ENCODE measurements at places on chromosomes 12 and 14.
A peak's percentile ranks its signal among the peaks of the same experiment; 100 is the strongest.

- no peak for DNase-seq
Measured at GRCh38 chr12:25591144-25591543, 38.1 kb upstream of the LMNTD1 start.

- DNase-seq = no peak
Measured at GRCh38 chr14:68637106-68638021, 155.5 kb downstream of the ZFP36L1 start.

- no peak for DNase-seq
Measured at GRCh38 chr12:14751986-14752385, 51.3 kb downstream of the WBP11 start.

DNA sequence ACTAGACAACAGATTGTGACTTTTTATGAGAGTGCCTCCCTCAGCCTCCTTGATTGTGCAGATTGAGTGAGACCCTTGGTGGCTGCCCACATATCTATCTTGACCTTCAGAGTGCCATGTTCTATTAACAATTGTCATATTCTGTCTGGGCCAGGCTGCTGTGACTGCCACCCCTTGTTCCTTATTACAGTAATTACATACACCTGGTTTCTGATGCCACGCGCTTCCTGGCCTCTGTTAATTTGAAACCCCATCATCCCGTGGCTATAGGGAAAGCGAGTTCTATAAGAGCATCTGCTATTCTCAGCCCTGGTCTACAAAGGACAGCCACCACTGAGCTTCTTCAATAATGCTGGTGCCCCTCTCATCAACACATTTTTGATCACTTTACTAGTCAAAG, 228.7 kb downstream of the PCNX1 start:
- no peak for DNase-seq

DNA sequence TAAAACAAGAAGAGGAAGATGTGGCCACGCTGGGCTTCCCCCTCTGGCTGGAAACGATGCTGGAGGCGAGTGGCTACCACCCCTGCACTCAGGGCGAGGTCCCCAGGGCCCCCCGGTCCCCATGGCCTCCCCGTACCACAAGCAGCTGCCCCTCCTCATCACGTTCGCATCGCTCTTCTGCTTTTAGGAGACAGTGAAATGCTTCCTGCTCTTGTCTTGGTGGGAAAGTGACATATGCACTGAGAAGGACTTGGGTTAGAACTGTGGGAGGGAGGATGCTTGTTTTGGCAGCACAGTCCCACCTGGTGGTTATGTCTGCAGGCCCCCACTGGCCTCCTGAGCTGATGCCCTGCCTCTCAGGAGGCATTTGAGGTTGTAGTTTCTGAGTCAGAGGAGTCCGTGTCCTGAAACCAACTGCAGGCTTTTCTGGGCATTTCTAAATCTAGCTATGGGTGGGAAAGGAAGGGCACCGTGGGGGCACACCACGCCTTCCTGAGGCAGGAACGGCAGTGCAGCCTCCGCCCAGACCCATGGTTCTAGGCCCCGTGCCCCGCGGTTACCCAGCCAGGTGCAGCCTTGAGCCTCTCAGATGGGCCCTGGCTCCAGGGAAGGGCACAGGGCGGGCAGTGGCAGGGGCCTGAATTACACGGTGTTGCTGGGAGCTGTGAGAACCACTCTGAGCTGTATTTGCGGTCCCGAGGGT, 139.3 kb downstream of the ADGRD1 start:
- no peak for DNase-seq

GRCh38 chr12:19214020-19214419, 84.5 kb downstream of the PLEKHA5 start:
- DNase-seq = no peak

GRCh38 chr12:117027251-117028086, 71.7 kb downstream of the TESC start:
- DNase-seq = no peak

DNA sequence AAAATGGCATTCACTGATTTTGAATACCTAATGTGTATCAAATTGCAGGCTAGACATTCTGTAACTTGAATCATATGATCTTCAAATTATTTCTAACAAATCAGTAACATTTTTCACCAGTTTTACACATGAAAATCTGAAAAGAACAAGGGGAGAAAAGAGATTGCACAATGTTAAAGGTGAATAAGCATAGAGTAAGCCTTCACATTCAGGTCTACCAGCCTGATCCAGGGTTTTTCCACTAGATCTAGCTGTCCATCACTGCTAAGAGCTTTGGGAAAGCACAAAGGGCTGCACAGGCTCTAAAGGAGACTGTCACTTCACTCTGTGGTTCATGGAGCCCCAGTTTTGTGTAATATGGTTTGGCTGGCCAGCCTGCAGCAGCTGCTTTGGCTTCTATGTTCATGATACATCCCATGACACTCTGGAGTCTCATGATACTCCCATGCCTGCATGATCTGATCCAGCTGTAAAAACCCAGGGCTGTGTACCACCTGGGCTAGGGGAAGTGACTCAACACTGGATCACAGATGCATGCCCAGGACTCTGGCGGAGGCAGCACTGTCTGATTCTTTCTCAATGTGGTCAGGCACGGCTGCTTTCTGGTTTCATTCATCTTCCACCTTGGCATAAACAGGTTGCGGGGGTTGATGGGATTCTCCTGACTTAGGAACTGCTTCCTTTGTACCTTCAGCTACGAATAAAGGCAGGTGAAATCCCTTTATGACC, 859.7 kb downstream of the GALC start:
- no peak for DNase-seq

DNA sequence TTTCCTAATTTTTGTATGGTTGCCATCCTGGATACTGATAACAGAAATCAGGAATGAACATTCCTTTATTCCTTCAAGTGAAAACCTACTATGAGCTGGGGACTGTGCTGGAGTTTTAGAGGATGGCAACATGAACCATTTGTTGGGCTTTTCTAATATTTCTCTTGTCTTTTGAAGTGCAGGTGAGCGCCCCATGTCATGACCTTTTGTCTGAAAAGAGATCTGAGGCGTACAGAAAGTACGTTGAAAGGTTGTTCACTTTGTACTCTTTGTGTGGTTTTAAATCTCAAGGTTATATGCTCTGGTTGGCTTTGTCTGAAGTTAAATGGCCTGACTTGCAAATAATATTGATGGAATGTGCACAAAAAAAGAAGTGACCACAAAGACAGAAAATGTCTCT, 79.0 kb downstream of the GAS2L3 start:
- DNase-seq = no peak

DNA sequence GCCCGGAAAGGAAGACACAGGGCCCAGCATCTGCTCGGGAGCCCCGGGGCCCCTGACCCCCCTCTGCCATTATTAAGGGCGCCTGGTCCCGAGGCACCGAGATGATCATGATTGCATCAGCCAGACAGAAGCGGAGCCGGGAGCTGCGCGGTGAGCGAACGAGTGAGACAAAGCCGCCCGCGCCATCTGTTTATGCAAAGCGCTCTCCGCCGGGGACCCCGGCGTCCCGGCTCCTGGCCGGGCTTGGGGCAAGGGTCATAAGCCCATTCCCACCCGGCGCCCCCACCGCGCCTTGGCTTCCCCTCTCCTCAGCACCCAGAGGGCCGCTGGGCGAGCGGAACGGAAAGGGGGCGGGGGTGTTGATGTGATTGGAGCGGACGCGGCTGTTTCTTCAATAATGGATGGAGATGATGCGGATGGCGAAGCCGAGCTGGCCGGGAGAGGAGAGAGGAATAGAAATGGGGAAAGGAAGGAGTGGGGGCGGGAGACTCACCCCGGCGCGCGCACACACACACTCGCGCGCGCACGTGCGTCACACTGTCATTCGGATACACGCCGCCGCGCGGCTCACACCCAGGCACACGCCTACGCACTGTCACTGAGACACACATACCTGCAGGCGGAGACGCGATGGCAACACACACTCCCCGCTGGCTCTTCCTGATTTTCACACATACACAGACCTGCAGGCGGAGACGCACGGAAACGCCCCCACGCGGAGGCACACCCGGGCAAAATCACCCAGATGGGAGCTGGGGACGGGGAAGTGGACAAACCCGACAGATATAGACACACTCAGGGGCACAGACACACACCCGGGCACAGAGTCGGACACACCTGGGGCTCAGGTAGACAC, 10.7 kb downstream of the STAC3 start:
- DNase-seq = peak; percentile 91

DNA sequence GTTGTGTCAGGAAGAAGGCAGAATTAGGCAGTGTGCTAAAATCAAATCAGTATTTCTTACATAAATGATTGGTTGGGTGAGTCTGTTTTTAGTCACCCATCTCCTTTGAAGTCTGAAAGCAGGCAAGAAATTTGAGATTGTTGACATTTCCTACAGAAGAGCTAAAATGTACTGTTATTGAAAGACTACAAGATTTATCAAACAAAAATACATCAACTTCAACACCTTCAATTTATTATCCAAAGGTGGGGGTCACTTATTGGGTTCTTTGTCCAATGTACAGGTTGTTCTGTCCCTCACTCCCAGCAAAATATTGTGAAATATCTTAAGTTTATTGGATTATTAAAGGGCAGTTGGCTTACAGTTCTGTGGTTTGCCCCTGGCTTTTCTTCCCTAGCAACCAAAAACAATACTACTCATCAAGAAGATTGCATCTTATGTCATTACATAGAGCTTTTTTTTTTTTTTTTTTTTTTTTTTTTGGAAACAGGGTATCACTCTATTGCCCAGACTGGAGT, 20.6 kb upstream of the PKP2 start:
- no peak for DNase-seq
